ENCODE measurements at places on chromosomes 7 and 10. TPM values are rescaled to one million over a fixed set of nuclear protein-coding genes. Genes with fewer than 3 reads are reported as not detected.

GRCh38 chr7:136997735-136998134 is 129.3 kb downstream of the CHRM2 start:
- no peak for DNase-seq

- DNase-seq, result no peak
These were observed 39.6 kb downstream of the CUL2 start for GRCh38 chr10:35050568-35050967.

DNA sequence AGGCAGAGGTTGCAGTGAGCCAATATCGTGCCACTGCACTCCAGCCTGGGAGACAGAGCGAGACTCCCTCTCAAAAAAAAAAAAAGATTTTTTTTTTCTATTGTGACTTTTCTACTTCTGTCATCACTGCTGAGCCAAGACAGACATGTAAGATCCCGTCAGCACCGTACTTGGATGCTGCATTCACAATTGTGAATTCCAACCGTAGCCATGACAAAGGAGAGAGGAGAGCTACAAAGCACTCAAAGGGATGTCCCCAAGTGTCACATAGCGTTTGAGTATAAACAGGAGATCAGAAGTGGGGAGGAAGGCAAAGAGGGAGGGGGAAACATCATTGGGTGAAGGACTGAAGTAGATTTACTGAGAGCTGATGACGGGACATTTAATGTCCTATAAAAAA is 144.2 kb downstream of the PRPF18 start:
- no peak for DNase-seq

Gene CAV1
- total RNA-seq, result 1.9 TPM

GRCh38 chr10:33861016-33861704 is 526.7 kb upstream of the NRP1 start:
- DNase-seq, result no peak

DNA sequence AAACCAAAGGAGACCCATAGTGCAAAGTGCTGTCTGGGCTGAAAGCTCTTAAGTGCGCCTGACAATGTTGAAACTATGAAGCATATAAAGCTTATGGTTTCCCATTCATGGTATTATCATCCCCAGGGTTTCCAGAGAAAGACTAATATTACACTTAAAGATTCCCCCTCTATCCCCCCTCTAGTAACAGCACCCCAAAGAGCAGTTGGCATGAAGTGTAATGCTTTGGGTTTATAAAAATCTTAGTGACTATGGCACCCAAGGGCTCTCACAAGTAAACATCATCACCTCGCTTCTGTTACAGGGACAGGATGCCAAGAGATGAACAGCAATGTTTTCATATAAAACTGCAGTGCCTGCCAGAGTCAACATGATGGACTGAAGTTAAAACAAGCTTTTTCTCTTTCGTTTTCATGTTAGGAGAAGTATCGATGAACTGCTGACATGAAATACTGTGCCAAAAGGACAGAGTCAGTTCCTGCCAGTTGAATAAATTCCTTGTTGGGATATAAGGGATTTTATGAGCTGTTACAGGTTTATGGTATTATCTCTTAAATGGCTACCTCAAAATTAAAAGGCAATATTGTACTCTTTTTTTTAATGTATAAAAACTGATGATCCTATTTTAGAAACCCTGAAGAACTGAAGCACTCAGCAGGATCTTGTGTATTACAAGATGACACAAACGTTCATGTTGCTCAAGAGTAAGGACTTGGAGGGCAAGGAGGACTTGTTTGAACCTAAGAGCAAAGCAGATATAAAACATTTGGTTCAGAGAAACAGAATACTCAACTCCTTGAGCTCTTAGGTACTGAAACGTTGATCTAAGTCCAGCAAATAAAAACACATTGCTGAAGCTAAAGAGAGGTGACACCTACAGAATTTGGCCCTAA is 203.7 kb upstream of the IMMP2L start:
- DNase-seq, result no peak

Gene CPA1
- not detected for total RNA-seq

Gene AKR1C8
- total RNA-seq, result not detected

Gene PRPS1L1
- not detected for total RNA-seq

Gene ASAH2B
- 1.0 TPM for total RNA-seq

Gene LIPK
- total RNA-seq, result not detected

Gene LBX1
- not detected for total RNA-seq

DNA sequence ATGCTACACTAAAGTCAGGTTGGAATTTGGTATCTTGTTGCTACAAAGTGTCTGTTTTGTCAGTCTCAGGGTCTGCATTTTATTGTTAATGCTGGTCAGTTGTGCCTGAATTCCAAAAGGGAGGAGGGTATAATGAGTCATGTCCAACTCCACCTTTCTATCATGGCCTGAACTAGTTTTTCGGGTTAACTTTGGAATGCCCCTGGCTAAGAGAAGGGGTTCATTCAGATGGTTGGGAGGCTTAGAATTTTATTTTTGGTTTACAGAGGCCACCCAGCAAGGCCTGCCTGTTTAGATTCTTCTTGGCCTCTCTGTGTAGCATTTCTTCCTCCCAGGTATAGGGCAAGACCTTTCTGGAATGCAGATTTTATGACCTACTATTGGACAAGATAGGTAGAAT is 93.2 kb downstream of the SKIDA1 start:
- no peak for DNase-seq

Gene TUBB8
- total RNA-seq, result 0.84 TPM

- DNase-seq, result no peak
These were observed 264.3 kb downstream of the SEMA3A start for GRCh38 chr7:83930262-83930661.

Gene TUBAL3
- not detected for total RNA-seq

- peak; percentile 63 for DNase-seq
These were observed 229.3 kb downstream of the AUTS2 start for GRCh38 chr7:69827558-69827957.

GRCh38 chr7:50495746-50496145 is 45.6 kb upstream of the FIGNL1 start:
- no peak for DNase-seq

Gene INHBA
- not detected for total RNA-seq

GRCh38 chr10:49242604-49243003 is 54.4 kb upstream of the TMEM273 start:
- no peak for DNase-seq

Gene RBM48
- 36.8 TPM for total RNA-seq

Gene PBLD
- total RNA-seq, result 3.0 TPM

Gene AKR1C2
- total RNA-seq, result not detected

- no peak for DNase-seq
These were observed 249.6 kb downstream of the EXOC4 start for GRCh38 chr7:133502498-133502897.

Gene NEUROG3
- total RNA-seq, result not detected

Gene PTPRN2
- total RNA-seq, result 1.5 TPM

DNA sequence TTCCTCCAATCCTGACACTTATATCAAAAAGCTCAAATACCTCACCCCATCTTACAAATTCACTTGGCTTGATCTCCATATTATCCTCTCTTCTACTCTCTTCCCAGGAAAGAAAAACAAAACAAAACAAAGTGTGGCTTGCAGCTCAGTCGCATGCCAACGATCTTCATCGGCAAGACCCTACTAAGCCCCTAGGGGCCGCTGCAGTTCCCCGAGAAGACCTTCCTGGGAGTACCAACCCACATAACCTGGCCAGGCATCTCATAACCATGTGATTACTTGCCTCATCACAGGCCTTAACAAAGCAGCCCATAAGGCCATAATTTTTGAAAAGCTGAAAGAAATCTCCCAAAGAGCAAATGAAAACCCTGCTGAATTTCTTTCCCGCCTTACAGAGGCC is 103.7 kb downstream of the ZNF92 start:
- DNase-seq, result no peak

DNA sequence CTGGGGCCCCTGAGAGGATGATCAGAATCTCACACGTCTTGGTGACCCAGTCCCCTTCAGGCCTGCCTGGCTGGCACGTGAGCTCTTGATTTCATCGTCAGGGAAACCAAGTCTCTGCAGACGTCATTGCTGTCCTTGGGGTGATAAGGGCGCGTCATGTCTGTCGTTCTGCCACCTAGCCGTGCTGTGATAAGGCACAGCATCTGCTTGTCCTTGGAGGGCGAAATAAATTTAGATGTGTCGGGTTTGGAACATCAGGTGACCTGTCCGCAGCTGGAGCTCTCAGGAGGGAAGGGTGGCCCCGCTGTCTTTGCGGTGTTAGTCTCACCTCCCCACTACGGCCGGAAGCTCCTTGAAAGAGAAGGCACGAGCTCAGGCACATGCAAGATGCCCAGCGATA is 129.2 kb downstream of the GRK5 start:
- DNase-seq, result no peak

DNA sequence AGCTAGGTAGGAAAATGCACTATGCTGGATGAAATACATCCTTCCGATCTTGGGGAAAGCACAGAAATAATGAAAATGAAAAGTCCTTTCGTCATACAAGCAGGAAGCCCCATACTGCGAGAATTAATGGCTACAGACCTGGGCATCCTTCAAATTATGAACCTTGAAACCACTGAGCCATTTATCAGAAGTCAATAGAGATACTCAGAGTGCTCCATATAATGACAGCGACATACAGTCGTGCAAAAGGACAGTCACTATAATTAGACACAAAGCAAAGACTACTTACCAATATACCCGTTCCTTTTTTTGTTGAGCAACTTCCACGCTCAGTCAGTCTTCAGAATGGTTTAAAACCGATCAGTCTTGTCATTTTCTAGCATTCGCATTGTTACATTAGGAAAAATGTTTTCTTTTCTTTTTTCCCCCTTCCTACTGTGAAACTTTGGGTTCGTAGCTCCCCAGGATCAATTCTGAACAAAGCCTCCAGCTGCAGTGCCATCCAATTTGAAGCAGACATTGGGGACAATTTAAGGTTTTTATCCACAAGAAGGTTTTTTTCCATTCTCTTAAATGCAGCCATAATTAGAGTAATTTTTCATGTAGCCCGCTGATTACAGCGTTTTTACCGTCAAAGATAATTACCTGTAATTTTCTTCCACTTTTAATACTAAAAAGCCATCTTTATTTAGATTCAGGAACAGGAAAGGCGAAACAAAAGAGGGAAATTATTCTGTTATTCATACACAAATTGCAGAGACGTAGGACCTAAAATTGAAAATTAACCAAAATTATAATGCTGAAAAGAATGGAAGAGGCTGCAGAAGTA is 6.4 kb downstream of the DLX6 start:
- no peak for DNase-seq

DNA sequence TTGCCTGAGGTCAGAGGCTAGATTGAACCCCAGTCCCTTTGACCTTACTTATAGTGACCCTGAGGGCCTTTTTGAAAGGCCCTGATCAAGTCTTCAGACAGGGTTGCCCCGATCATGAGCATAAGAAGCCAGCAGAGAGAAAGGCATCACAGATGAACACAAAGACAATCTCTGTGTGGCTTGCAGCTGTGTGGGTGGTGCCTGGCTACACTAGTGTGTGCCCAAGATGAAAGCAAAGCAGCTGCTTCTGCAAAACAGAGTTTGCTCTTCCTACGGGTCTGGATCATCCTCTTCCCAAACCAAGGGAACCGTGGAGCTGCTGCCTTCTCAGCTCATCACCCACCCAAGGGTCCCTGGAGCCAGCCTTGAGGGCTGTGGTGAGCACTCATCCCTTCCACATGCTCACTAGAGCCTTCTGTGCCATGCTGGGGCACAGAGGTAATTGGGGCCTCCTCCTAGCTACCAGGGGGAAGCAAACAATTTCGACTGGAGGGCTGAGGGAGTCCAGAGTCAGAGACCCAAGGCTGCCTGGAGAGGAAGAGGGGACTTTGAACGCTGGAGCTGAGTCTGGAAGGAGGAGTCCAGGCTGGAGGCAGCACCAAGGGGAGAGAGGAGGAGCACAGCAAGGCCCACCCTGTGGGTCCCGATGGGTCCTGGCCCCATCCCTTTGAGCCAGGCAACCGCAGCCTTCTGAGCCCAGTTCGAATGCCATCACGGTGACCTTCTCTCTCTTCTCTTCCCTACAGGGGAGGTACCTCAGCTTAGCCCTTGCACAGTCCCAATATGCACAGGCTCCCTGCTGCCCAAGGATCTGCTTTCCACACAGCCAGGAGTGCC is 42.3 kb downstream of the ANTXRL start:
- DNase-seq, result no peak

Gene IGF2BP3
- total RNA-seq, result 11.3 TPM

DNA sequence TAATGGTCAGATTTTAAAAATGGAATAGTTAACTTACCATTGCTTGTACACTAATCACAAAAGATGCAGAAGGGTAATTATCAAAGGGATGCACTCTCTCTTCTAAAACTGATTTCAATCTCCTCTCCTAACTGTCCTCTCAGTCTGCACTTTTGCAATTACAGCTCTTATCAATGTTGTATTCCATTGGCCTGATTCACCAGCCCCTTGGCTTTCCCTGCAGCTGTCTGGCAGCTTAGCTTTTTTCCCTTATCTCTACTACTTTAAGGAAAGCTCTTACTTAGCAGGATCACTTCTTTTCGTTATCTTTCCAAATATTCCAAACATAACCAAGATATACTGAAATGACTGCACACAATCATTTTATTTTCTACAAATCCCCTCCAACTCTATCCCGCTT is 448.8 kb downstream of the GRM8 start:
- DNase-seq, result no peak

DNA sequence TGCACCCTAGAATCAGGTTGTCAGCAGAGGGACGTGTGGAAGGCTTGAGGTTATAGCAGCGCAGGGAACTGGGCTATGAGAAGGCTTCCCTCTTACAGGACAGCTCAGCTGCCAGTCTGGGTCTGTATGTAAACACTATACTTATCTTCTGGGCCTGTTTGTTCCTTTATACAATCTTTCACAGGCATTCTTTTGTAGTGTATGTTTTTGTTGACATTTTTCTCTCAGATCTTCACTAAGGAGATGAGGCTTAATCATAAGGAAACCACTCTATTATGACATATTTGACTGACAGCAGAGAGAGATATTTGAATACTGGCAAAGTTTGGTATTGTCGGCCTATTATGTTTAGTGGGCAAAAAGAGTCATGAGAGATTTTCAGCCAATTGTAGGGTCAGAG is 929 bp downstream of the GBF1 start:
- DNase-seq, result no peak

DNA sequence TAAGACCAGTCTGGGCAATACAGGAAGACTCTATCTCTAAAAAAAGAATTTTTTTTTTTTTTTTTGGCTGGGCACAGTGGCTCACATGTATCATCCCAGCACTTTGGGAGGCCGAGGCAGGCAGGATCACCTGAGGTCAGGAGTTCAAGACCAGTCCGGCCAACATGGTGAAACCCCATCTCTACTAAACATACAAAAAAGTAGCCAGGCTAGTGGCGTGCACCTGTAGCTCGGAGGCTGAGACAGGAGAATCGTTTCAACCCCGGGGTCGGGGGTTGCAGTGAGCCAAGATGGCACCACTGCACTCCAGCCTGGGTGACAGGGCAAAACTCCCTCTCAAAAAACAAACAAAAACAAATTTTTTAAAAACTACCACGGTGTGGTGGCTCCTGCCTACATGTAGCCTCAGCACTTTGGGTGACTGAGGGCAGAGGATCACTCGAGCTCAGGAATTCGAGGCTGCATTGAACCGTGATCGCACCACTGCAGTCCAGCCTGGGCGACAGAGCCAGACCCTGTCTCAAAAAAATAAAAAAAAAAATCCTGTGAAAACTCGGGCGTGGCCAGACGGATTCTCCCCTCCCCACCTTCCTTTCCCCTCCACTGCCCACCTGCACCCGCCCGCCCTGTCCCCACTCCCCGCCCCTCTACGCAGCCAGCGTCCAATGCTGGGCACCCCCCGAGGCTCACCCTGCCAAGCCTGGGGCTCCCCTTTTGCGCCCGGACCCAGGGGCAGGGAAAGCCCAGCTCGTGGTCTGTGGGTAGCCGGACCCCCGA is 745 bp upstream of the ORAI2 start:
- peak; percentile 87 for DNase-seq

Gene TRPV5
- total RNA-seq, result not detected

- no peak for DNase-seq
These were observed 120.3 kb downstream of the PTEN start for GRCh38 chr10:87983716-87984115.

Gene ACSM6
- total RNA-seq, result not detected

Gene C7orf33
- total RNA-seq, result not detected
